Kidney (tissue), 22 donors: ENCODE measurements at places on chromosomes 6 and 20. TPM values are rescaled to one million over a fixed set of nuclear protein-coding genes. Genes with fewer than 3 reads are reported as not detected.

- DNase-seq, result no peak
These were observed 11.8 kb upstream of the KCNQ2 start for GRCh38 chr20:63484236-63484635.

- no peak for DNase-seq
These were observed 16.3 kb upstream of the PDE10A start for GRCh38 chr6:165679326-165679725.

Gene IMPG1
- 0.69 TPM for polyA plus RNA-seq

DNA sequence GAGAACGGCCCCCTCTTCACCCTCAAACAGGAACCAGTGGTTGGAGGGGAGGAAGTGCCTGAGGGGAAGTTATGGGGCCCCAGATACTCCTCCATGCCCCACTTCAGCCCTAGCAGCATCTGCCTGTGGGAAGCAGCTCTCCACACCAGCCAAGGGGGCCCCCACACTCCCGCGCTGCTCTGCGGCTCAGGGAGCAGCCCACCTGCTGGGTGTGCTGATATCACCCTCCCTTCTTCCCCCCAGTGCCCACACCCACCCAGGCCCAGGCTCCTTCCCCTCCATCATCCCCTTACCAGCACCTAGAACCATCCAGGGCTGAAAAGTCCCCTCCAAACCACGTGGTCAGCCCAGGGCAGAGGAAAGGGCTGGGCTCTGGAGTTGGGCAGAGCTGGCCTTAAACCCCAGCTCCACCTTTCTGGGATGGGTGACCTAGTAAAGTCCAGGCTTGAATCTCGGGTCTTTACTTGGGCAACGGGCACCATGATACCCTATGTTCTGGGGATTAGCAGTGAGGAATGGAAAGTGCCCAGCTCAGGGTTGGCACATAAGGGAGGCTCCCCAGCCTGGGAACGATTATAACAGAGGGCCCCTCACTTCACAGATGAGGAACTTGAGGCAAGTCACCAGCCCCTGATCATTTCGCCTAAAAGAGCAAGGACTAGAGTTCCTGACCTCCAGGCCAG, 663 bp downstream of the LST1 start:
- DNase-seq, result no peak

DNA sequence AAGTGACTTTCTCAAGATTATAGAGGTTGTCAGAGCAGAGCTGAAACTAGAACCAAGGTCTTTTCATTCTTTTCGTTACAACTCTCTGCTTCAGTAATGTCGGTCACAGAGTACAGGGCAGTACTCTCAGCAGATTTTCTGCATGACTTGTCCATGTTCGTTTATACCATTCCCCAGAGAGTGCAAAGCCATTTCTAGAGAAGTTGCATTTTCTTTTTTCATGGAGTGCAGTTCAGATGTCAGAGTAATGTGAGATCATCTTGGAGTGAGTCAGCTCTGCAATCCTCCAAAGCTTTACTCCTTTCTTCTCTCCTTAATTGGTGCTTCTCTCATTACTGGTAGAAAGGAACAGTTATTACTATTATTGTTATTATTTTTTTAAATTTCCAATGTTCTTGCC, 115.6 kb upstream of the B3GAT2 start:
- no peak for DNase-seq

DNA sequence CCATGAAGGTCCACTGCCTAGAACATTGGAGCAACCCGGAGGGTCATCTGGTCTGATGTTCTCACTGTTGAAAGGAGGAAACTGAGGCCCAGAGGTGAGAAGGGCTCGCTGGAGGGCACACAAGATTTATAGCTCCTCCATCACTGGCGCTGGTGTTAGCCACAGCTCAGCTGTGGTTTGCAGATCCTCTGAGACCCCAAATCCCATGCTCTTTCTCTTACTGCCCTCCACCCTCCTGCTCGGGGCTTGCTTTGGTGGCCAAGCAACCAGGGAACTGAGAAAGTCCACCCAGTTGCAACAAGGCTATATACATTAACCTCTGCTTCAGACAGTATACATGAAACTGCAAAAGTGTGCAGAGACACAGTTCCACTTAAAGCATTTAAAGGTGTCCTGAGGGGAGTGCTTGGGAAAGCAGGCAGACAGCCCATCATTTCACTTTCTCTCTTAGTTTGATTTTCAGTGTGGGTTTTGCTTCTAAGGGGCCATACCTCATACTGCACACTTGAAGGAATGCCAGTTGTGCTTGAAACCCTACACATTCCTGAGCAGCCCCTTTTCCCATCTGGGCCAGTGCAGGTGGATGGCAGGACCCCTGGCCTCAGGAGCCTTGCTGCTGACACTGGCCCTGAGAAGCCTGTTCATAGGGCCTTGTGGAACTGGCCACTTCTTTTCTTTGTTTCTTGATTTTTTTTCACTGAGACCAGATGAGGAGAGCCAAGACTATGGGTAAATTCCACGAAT, 347.6 kb downstream of the CDC5L start:
- DNase-seq, result no peak

DNA sequence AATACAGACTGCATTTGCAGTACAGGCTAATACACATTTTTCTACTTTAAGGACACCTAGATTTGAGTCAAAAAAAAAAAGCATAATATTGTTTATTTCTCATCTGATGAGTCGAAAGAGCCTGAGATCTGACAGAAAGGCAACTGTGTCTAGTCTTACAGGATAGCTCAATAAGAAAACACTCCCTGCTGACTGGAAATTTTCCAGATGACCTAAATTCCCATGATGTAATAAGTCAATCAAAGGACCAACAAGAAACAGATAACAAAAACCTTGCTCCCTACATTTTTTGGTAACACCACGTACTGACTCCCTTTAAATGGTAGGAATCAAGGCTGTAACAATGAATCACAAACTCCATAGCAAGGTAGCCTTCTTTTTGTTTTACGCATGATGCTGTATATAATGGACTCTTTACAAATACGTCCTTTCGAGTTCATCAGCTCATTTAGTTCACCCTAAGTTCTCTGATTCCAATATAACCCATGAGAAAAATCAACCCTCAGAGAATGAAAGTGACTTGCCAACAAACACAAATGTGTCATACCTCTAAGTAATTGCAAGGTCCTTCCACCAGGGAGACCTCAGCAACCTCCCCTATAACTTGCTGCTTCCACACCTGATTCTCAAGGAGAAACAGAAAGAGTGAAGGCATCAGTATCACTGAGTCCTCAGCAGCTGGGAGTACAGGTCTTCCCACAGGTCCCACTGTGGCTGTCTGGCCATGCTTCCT, 12.1 kb downstream of the TBX18 start:
- no peak for DNase-seq
